ENCODE measurements at places on chromosomes 6 and 20.

GRCh38 chr6:16337295-16337975 is 99.0 kb downstream of the GMPR start:
- peak; percentile 70 for DNase-seq

DNA sequence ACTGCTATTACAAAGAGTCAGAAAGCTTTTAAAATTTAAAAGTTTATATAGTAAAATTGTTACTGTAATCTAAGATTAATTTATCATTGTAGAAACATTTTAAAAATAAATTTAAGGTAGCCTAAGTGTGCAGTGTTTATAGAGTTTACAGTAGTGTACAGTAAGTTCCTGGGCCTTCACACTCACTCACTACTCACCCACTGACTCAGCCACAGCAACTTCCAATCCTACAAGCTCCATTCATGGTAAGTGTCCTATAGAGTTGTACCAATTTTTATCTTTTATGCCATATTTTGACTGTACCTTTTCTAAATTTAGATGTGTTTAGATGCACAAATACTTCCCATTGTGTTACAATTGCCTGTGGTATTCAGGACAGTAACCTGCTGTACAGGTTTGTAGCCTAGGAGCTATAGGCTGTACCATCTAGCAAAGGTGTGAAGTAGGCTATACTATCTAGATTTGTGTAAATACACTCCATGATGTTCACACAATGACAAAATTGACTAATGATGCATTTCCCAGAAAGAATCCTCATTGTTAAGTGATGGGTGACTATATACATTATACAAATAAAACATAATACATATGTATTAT is 10.2 kb upstream of the TMEM170B start:
- no peak for DNase-seq

GRCh38 chr6:151904631-151905030 is 97.1 kb downstream of the ESR1 start:
- DNase-seq = no peak

GRCh38 chr6:2951728-2952127 is 19.6 kb downstream of the SERPINB6 start:
- no peak for DNase-seq

- peak; percentile 71 for DNase-seq
Observed at GRCh38 chr20:61933951-61934715, 131.5 kb downstream of the TAF4 start.

Measured in posterior cingulate gyrus (tissue), 11 donors.